ENCODE measurements at places on chromosomes 2 and 18.

DNA sequence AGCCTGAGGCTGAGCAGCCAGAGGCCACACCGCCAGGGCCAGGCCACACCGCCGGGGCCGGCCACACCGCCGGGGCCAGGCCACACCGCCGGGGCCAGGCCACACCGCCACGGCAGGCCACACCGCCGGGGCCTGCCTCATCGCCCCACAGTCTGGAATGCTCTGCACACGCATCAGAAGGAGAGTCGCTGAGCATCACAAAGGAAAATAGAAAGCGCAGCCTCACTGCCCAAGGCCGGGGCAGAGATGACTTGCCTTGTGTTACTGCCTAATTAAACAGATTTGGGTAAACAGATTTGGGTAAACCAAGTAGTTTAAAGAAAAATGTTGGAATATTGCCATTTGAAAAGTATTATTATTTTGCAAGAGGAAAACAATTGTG lies 10.4 kb upstream of the NFATC1 start:
- no peak for DNase-seq

- DNase-seq = no peak
Observed at GRCh38 chr2:121884078-121884477, 128.6 kb downstream of the TSN start.

- no peak for DNase-seq
Observed at GRCh38 chr2:172050479-172051125, 34.7 kb upstream of the DLX1 start.

DNA sequence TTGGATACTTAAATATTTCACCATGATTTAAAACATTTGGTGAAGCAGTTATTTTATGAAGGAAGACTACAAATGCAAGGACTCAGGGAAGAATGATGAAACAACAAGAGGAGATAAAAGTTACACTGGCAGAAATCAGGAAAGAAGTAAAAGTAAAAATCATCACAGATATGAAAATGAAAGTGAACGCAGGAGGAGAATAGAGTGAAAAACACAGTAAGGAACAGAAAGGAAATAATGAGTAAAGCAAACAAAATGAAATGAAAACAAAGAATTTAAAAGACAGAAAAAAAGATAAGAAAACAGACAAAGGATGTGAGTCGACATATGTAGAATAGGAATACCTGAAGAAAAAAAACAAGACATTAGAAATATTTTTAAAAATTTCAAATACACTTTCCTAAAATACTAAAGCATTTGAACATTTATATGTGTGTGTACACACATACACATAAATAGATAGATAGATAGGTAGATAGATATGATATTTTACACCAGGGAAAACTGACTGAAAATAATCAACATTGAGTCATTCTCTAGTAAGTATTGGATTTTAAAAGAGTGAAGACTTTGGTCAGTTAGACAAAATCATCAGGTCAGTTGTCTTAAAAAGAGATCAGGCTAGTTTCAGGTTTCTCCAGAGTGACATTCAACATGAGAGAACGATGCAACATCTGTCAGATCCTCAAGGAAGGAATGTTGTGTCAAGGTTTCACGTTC lies 12.1 kb upstream of the KDSR start:
- no peak for DNase-seq

- no peak for DNase-seq
Observed at GRCh38 chr2:181828122-181828705, 63.3 kb upstream of the ITPRID2 start.

DNA sequence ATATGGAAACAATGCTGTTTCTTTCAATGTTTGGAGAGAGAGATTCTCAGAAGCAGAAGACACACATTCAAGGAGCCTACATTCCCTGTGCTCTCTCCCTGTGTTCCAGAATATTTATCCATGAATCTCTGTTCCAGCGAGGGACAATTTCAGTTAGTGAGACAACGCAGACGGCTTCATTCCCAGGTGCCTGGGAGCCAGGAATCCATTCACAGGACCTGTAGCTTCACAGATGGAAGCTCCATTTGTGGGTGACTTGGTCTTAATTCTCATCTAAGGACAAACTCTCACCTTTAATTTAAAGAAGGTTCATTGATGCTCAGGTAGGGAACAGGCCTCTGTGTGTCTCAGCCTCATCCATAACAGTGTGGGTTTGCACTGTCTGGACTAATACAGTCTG lies 1156.6 kb downstream of the RPIA start:
- no peak for DNase-seq

Data from NCI-H1694 (cell line).